ENCODE measurements at places on chromosomes 5 and 9.

DNA sequence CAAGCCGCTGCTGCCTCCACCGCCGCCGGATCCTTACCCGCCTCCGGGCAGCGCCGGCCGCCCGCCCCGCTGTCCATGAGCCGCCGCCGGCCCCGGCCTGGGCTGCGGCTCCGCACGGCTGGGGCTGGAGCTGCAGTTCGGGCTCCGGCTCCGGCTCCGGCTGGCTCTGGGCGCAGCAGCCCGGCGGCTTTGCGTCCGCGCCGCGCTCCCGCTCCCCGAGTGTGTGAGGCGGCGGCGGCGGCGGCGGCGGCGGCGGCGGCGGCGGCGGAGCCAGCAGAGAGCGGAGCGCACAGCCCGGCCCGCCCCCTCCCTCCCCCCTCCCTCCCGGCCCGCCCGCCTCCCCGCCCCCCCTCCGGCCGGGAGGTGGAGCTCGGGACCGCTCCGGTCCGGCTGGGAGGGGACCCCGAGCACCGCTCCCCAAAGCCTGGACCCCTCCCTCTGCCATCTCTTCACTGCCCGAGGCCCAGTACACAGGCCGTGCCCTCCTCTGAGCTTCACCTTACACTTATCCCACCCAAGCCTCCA is at the start of gene PCDH1:
PCDH1 (minus strand) TSS at position 225 of the 525 bp plus-strand sequence; CDS start at position 77, 148 bp downstream.
- peak; percentile 19 for DNase-seq

GRCh38 chr5:22354956-22355355 is 498.2 kb downstream of the CDH12 start:
- no peak for DNase-seq

GRCh38 chr9:88173378-88173999 is 35.2 kb upstream of the SPATA31C2 start:
- peak; percentile 79 for DNase-seq

DNA sequence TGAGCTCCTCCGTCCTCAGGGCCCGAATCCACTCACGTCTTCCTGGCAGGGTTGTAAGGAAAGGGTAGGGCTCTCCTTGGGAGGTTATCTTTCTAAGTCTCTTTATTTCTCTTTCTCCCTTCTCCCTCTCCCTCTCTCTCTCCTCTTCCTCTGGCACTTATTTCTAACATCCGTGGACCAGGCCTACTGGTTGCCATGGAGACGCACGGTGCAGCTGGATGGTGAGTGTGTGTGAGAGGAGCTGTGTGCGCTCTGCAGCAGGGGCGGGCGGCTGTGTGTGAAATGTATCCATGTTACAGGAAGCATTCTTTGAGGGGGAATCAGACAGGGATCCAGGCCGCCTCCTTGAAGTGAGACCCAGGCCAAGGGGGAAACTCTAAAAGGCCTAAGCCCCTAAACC is 32.2 kb downstream of the PCDH1 start:
- DNase-seq: peak; percentile 83

- peak; percentile 17 for DNase-seq
Observed at GRCh38 chr9:2128141-2128540, 113.0 kb downstream of the SMARCA2 start.

Data from fibroblast of upper back skin (primary cell).